ENCODE measurements at places on chromosomes 5 and 9.
A peak's percentile ranks its signal among the peaks of the same experiment; 100 is the strongest.

DNA sequence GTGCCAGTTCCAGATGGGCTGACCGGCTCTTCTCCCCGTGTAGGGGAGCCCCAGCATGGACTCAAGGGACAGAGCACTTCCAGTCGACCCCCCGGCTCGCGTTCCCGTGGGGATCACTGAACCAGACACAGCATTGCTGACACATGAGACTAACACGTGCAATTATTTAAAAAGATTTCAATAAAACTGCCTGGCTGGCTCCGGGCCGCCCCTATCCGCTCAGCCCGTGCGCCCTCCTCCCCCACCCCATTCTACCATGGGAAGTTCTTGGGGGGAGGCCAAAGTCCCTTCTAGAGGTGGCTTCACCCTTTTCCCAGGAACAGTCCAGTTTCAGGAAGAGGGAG, 4.7 kb downstream of the TESK1 start:
- no peak for DNase-seq

- DNase-seq: no peak
Measured at GRCh38 chr5:8633696-8634095, 764.7 kb downstream of the MTRR start.

- no peak for DNase-seq
Measured at GRCh38 chr5:110836851-110837250, 98.0 kb downstream of the SLC25A46 start.

DNA sequence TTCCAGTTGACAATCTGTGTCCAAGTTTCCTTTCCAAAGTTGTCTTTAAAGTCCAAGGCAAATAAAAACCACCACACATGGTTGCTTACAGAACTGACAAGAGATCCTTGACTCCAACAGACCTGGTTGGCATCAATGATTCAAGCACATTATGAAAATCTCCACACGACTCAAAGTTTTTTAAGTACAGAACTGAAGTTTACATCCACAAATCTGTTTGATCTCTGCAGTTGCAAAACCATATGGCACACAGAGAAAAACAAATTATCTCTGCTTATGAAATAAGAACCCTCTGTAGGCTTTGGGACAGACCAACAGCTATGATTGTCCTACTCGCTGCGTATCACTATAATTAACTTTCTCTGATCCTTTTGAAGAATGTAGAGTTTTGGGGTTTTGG, 60.8 kb downstream of the MLLT3 start:
- DNase-seq: no peak

DNA sequence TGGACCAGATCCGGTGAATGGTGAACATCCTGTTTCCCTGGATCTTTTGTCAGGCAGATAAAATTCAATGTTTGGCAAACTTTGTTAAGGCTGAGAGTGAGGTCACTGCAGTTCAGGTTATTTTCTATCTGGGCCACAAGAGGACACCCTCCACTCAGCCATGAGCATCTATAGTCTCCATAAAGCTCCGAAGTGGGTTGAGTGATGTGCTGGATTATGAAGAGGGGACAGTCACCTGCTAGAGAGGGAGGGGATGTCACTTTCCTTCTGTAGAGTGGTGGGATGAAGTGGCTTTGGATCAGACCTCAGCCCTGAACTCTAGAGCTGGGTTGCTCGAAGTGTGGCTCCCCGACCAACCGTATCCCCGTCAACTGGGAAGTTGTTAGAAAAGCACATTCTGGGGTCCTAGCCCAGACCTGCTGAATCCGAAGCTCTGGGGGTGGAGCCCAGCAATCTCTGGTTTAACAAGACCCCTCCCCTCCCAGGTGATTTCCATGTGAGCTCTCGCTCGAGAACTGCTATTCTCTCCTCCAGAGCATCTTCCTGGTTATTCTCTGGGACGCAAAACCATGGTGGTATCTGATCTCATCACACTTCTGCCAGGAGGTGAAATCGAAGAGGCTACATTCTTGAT, 31.8 kb upstream of the FGF1 start:
- no peak for DNase-seq

DNA sequence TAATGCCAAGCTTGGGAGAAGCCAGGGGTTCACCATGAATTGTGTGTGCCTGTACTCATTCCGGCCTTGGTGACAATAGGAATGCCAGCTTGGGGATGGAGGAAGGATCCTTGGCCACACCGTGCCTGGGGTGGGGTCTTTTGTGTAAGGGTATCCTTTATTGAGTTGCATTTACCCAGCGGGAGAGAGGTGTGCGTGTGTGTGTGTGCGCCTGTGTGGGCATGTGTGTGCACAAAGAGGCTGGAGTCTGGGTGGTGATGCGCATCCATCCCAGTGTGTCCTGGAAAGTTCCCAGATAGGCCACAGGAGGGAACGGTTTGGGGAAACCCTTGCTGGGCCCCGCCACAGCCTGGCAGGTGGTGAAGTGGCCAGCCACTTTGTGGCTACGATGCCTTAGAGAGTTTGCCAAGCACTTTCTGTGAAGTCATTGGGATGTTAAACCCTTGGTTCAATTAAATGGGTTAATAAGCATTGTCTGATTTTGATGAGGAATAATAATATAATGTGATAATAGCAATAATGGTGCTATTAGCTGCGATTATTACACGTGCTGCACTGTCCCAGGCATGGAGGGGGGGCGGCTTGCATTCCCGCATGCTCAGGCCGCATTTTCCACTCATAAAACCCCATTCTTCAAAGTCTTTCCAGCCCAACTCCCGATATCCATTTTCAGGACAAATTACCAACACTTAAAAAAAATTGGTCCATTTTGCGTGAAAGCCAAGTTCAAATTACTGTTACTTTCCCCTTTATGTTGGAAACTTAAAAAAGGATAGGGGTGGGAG, 13.7 kb downstream of the PITX1 start:
- no peak for DNase-seq

DNA sequence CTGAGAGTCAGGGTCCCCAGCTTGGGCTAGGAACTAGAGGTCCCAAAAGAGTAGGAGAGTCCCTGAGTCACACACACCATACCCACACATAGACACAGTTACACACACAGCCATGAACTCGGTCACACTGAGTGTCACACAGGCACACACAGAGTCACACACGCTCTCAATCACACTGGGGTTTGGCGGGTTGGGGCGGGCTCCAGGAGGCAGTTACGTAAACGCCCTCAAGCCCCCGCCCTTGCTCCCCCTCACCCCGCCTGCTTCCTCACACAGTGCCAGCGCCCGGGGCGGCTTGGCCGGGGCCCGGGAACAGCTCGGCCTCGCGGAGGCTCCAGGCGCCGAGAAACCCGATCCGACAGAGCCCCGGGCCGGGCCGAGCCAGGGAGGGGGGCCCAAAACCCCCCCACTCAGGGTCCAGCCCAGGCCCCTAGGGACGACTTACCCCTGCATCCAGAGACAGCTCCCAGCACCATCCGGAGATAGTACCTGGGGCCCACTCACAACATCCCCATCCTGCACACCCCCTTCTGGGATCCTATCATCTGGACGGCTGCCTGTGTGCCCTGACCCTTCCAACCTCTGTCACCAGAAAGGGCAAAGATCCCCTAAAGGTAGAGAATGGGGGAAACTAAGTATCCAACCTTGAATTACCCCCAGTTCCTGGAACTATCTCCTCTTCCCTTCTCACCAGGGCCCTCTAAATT, 3.5 kb upstream of the CNTFR start:
- no peak for DNase-seq

GRCh38 chr9:137807721-137808703, 69.6 kb upstream of the CACNA1B start:
- DNase-seq: no peak

GRCh38 chr5:131589510-131590348, 45.3 kb downstream of the RAPGEF6 start:
- peak; percentile 58 for DNase-seq

- no peak for DNase-seq
Measured at GRCh38 chr9:108323615-108324014, 532.2 kb downstream of the ACTL7B start.

- no peak for DNase-seq
Measured at GRCh38 chr5:145829708-145830361, 5.3 kb downstream of the PRELID2 start.

DNA sequence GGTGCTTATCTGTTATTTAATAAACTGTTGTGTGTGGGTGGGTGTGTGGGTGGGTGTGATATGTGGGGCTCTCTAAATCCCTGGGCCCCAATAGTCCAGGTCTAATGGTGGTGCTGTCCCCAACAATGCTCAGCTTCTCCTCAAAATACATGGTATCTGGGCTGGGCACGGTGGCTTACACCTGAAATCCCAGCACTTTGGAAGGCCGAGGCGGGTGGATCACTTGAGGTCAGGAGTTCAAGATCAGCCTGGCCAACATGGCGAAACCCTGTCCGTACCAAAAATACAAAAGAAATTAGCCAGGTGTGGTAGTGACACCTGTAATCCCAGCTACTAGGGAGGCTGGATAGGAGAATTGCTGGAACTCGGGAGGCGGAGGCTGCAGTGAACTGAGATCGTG, 4.5 kb upstream of the ORM1 start:
- peak; percentile 3 for DNase-seq

DNA sequence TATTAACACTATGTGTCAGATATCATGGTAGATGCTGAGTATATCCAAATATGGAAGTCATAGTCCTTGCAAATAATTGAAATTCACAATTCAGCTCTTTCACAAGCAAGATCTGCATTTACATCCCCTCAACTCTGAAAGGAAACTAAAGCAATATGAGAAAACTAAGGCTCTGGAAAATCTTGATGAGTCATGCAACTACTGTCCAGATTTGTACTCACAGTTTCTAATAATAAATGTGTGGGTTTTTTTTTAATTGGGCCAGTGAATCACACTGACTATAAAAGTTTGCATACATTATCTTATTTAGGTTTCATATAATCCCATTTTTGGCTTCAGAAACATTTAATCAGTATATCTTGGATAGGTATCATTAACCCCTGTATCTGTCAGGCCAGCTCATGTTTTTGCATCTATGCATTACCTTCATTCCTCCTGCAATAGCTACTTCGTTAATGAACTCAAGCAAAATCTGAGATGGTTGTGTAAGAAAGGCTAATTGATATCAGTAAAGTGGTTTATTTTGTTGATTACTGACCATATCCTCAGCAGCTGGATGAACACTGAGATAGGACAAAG, 58.7 kb upstream of the PRR16 start:
- no peak for DNase-seq

DNA sequence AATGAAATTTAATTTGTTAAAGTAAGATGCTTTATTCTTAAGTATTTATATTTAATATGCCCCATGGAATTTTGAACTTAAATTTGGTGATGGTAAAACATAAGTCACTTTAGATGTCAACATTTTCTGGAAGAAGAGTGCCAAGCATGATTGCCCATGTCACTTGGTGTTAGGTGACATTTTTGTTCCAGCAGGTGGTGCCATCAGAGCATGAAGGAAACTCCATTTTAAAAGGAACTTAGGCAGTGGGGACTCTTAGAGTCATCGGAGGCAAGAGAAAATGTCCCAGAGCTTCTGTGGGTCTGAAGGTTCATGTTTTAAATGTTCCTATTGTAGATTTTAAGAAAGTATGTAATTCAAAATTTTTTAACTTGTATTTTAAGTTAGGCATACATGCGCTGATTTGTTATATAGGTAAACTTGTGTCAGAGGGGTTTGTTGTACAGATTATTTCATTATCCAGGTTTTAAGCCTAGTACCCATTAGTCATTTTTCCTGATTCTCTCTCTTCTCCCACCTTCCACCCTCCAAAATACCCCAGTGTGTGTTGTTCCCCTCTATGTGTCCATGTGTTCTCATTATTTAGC, 789.3 kb downstream of the SEMA5A start:
- DNase-seq: no peak

DNA sequence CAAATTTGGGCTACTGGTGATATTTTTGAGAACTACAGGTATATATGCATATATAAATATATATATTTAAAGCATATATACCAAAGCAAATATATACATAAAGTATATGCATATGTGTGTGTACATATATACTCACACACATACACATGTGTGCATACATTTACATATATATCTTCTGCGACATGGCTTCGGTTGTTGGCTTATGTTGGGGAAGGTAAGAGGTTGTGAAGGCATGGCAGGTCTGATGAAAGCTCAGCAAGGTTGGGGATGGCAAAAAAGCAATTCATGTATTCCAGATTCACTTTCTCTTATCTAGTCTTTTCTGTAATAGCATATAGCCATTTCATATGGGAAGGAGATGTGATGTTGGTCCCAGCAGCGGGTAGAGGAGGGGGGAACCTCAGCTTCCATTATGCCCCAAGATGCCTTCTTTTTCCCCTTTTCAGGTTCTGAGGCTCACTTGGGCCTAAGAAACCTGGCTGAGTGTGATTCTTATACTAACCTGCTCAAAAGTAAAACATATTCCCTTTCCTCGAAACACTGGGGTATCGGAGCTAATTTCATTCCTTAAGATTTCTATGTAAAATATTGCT, 201.7 kb downstream of the MEF2C start:
- DNase-seq: no peak
